Endothelial cell (in vitro differentiated cells): ENCODE measurements at places on chromosomes 5 and 9.
A peak's percentile ranks its signal among the peaks of the same experiment; 100 is the strongest.

GRCh38 chr9:93963969-93964368 lies 8.8 kb upstream of the BARX1 start:
- DNase-seq: no peak

DNA sequence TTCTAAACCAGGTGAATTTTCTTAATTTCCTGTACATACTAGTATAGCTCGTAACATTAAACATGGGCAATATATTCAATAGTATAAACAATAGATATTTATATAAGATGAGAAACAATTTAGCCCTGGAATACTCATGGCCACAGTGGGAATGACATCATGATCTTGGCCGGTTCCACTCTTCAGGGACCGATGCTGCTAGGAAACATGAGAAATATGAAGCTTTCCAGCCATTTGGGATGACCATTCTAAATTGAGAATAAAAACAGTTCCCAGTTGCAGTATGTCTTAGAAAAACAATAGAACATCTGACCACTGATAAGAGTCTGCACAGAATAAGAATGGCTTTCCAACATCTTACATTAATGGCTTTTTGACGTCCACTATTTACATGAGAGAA lies 33.3 kb upstream of the SLCO6A1 start:
- no peak for DNase-seq

GRCh38 chr5:135578685-135579341 lies at the start of gene CXCL14:
CXCL14 (minus strand) TSS chr5:135578991; CDS start chr5:135578778, 213 bp downstream.
- DNase-seq: peak; percentile 37

GRCh38 chr5:150190503-150190979 lies 679 bp downstream of the SLC6A7 start:
- no peak for DNase-seq

DNA sequence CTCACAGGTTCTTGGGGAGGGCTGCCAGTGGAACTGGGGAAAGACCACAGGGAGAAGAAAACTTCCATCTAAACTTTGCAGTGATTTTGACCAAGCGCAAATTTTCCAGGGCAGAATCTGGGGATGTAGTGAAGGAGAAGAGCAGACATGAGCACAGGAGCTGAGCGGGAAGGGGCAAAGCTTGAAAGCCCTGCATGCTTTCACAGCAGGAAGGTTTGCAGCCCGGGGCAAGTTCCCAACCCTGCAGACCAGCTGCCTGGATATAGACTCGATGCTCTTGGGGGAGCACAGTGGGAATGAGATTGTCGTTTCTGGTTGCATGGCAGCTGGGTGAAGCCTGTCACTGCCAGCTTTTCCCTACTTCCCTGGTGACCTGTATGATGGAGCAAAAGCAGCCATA lies 276.8 kb upstream of the RORB start:
- no peak for DNase-seq

- DNase-seq: peak; percentile 62
Observed at GRCh38 chr9:35756275-35757225, 2.5 kb upstream of the MSMP start.

- DNase-seq: no peak
Observed at GRCh38 chr9:112711050-112711689, 6.7 kb downstream of the INIP start.

GRCh38 chr5:80736730-80737129 lies 81.9 kb upstream of the DHFR start:
- DNase-seq: no peak

DNA sequence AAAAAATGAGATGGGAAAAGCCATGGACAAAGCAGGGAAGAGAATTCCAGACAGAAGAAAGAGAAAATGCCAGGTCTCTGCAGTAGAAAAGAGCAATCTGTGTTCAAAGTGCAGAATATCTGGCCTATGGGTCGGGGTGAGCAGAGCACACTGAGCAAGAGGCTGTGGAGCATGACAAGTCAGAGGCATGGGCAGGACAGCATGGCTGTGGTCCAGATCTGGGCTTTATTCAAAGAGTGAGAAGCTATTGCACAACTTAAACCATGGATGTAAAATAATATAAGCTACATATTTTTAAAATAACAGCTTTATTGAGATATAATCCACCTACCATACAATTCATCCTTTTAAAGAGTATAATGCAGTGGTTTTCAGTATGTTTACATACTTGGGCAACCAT lies 133.1 kb upstream of the SPDL1 start:
- no peak for DNase-seq

DNA sequence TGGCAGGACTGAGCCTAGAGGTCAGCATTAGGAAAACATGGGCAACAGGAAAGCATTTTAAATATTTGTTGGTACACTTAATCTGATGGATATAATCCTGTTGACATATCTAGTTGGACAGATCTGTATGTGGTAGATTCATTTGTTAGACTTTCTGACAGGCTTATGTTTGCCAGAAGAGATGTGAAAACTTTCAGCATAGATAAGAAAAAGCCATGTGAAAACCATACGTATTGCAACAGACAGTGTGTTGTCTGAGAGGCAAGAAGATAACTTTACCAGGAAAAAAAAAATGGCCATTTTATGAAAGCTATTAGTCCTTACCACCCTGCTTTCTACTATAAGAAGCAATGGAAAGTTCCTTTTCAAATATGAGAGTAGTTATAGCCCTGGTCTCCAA lies 1902.2 kb upstream of the C9orf72 start:
- no peak for DNase-seq

GRCh38 chr5:52896534-52897237 lies 92.5 kb upstream of the ITGA2 start:
- no peak for DNase-seq

GRCh38 chr9:132644251-132644650 lies 25.5 kb downstream of the DDX31 start:
- no peak for DNase-seq

DNA sequence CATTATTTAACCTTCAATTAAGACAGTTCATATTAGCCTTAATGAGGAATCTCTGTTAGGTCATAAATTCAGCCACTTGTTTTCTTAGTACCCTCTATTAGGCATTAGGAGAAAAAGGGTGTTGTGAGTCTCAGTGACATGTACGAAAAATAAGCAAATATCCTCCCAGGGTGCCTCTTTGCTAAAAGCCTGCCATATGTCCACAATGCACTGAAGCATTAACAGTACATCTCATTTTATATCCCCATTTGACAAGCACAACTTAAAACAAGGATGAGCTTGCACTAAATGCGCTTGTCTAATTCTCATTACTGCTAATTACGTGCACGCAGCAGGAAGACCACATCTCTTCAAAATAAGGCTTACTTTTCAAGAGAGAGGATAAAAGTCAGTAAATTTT lies 48.4 kb upstream of the SRFBP1 start:
- no peak for DNase-seq

GRCh38 chr9:133759946-133760345 lies 21.8 kb upstream of the SARDH start:
- no peak for DNase-seq

DNA sequence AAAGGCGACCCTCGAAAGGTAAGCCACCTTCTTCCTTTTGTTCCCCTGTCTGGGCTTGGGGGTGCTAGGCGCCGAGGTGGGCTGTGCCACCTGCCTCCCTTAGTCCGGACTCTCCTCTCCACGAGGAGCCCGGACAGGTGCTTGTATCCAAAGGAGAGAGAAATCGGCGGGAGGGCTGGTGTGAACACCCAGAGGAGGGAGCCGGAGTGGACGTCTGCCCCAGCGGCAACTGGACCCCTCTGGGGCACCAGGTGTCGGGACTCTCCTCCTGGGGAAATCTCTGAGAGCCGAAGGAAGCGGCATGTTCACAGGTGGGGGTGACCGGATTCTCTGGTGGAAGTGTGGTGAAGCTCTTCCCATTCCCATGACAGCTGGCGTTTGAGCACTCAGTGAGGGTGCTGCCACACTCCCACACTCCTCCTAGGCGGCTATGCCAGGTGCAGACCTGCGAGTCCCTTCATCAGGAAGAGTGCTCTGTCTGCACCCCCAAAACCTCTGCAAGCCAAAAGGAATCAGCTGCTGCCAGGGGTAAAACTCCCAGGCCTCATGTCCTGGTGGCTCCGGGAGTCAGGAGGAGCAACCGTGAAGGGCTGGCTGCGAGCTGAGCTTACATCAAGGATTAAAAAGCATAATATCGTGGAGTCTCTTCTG lies 921 bp downstream of the KCNIP1 start:
- no peak for DNase-seq
